ENCODE measurements at places on chromosomes 6 and 20.

- DNase-seq = no peak
Observed at GRCh38 chr20:20731000-20731944, 18.8 kb upstream of the RALGAPA2 start.

- no peak for DNase-seq
Observed at GRCh38 chr20:24459733-24460132, 9.7 kb upstream of the SYNDIG1 start.

DNA sequence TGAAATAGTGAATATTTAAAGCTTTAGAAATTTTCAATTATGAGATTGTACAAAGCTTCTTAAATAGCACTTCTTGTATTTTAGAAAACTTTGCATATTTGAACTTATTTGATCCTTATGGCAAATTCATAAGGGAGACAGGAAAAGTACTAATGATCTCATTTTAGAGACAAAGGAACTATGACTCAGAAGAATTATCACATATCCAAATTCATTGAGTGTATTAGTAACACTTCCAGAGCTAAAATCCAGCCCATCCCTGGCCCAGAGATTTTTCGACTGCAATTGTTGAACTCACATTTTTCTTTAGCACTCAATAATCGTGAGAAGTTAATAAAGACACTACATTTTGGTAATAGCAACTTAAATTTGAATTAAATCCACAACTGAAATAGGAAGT, 704.3 kb downstream of the EPM2A start:
- no peak for DNase-seq

DNA sequence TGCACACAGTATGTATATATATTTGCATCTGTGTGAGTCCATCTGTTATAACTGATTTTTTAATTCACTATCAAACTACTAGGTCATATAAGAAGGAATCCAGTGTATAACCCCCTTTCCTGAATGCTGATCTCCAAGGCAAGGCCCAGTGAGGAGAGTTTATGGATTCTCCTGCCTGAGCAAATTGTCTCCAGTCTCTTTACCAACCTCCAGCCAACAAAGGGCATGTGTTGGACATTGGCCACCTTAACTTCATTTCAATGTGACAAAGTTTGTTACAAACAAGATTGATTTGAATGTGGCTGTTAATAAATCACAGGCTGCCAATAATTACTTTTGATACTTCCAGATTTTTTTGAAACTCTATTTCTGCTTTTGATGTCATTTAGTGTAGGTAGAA, 191.6 kb downstream of the HAO1 start:
- no peak for DNase-seq
